NK-92 treated with Interleukin-12 subunit alpha and Interleukin-12 subunit beta, amount 100 ng/mL, for 24 hours (cell line): ENCODE measurements at places on chromosomes 7 and 10.

DNA sequence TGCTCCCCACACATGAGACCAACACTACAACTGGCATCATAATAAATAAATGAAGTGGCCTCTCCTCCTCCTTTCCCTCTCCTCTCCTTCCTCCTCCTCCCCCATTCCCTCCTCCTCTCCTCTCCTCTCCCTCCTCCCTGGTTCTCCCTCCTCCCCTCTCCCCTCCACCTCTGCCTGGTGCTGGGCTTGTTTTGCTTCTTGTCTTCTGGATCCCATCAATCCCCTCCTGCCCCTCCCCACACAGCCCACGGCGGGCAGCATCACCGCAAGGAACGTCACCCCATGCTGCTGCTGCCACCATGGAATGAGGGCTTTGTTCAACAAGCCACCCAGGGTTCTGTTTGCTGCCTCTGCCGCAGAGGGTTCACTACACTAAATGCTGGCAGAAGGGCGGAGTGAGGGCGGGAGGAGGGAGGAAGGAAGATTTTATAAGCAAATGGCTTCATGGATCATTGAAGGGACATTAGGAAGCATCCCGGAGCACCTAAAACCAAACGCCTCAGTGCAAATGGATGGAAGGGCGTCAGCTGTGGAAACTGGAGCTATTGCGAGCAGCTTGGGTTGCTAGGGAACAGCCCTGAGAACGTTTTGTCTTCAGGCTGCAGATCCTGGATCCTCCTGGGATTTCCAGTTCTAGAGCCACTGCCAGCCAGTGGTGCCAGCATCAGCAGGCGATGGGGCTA is 379.7 kb upstream of the ZMIZ1 start:
- no peak for DNase-seq

DNA sequence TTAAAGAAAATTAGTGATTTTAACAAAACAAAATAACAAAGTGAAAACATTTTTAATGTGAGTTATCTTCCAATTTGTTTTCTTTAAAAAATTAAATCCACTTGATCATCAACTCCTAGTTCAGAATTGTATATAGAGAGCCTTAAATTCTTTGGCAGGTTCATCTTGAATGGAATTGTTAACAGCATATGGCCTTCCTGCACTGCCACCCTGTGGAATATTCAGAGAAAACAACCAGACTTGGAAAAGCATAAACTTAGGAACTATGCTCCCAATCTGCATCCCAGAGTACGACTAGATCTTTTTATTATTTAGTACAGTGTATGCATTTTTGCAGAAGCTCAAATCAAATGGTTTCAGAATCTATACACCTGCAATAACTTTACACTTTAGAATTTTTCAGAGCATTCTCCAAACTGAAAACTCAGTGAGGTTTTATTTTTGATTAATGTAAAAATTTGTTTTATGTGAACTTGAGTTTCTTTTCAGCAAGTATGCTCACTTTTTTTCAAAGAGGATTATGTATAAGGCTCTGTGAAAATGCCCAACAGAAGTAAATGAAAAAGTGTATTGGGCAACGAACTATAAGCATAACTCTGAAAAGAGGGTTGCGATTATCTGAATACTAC is 44.9 kb upstream of the ANK3 start:
- no peak for DNase-seq

GRCh38 chr10:81594991-81595390 is 280.0 kb upstream of the NRG3 start:
- DNase-seq = no peak

GRCh38 chr7:116582164-116582732 is 57.4 kb downstream of the CAV1 start:
- DNase-seq = no peak

- peak; percentile 13 for DNase-seq
Observed at GRCh38 chr10:106705681-106706100, 458.8 kb downstream of the SORCS1 start.

DNA sequence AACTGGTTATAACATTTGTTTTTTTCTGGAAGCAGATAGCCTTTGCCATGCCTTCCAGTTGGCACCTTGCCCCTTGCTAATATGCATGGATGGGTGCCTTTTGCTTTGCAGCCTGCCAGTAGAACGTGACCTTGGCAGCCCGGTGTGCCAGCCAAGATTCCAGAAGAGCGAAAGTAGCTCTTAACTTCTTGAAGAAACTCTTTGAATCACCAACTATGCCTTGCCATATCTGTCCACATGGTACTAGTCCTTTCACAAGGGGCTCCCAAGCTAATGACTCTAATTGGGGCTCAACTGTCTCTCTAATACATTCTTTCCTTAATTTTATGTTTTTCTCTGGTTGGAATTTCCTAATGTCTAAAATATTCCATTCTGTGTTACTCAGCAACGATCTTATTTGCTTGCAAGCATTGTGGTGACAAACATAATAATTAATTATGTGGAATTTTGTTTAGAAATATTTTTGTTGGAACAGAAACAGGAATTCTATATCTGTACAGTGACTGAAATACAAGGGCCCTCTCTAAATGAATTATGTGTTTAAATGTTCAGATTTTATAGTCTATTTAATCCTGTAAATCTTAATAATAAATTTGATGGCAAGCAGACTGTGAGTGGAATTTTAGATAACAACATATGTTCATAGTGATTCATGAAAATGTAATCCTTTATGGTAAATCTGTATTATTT is 45.8 kb downstream of the HDAC9 start:
- DNase-seq = no peak

DNA sequence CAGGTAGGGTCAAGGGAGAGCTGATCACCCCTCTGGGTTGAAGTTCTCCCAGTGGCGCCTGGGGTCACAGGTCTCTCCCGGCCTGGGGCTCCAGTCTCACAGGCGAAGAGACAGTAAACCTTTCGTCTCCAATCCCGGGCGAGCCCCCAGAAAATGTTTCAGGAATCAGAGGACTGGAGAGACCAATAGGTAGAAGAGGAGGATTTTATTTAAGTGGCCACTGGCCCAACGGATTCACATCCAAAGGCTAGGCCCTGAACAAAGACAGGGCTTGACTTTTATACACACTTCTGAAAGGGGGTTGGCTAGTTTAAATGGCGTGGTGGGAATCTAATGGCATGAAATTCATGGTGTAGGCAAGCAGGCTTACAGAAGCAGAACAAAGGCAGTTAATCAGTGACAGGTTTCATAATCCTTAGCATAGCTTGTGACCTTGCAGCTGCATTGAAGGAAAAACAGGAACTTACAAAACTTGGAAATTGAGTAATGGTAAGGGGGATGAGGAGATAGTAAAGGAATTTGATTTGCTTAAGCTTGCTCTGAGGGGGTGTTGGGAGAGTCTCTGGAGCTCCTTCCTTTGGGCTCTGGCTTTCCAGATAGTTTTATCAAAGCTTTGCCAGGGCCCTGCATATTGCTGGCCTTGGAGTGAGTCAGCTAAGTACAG is 105.5 kb downstream of the TRIM24 start:
- no peak for DNase-seq

DNA sequence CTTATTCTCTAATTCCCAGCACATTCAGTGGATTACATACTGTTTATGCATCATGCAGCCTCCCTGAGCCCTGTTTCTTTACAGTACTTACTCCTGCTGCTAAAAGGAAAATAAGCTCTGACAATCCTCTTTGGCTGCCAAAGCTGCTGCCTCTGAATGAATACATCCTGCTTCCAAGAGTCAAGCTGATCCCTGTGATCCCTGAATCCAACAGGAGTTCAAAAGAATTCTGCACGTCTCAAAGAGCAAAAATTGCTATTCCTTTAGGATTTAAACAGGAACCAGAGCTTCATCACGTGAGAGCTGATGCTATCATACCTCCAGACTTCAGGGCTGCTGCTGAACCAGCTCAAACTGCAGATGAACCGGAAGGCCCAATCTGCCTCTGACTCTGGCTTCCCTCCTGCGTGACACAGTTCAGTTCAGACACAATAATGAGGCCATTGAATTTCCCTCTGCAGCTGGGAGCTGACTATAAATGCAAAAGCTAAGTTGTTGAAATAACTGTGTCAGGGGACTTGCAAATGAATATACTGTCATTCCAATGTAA is 851.0 kb upstream of the PHF14 start:
- DNase-seq = no peak

GRCh38 chr7:154504918-154505317 is 452.7 kb downstream of the DPP6 start:
- no peak for DNase-seq

DNA sequence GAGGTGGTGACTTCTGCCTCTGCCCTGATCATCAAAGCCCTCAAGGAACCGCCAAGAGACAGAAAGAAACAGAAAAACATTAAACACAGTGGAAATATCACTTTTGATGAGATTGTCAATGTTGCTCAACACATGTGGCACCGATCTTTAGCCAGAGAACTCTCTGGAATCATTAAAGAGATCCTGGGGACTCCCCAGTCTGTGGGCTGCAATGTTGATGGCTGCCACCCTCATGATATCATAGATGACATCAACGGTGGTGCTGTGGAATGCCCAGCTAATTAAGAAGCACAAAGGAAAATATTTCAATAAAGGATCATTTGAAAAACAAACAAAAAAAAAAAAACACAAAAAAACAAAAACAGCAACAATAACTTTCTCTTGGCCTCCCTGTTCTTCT is 59.5 kb upstream of the TOMM7 start:
- no peak for DNase-seq

DNA sequence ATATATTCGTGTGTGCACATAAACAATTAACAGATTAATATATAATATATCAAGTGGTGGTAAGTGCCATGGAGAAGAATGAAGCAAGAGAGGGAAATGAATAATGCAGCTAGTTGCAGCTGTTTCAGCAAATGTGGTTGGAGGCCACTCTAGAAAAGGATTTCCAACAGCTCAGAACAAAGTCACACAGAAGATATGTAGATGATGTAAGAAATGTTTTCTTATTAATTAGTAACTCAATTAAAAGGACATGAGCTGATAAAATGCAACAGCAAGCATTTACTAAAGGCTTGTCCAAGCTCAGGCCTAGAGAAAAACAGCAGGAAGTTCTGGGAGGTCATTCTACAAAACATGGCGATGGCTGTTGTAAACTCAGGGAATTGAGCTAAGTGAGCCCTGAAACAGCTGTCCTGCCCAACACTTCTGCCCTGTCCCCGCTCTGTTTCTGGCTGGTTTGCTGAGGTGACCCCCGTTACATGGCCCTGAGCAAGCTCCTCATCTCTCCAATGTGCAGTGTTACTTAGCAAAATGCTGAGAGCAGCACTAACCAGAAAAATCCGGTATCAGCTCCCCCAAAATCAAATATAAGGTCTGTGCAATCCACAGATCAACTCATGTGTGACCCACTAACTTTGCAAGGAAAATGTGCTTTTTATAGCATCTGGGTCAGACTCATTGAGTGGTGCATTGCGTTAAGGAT is 23.4 kb upstream of the C10orf67 start:
- no peak for DNase-seq

GRCh38 chr7:21767300-21767900 is 178.3 kb downstream of the CDCA7L start:
- peak; percentile 2 for DNase-seq

GRCh38 chr7:86648169-86648568 is 4.5 kb downstream of the GRM3 start:
- no peak for DNase-seq

DNA sequence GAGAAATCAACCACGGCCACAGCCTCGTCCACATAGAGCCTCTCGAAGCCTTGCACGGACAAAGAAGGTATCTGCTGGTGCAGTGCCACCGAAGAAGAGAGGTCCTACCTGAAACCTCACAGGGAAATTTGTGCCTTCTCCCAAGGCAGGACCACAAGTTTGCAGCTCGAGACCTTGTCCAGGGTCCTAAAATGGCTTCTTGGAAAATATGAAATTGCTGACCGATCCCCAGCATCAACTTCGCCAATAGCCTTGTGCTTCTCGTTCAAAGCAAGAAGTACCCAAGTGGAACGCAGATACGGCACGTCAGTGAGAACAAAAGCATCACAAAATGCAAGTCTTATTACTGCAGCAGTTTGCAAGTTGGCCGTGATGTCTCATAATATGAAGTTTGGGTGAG is 24.6 kb downstream of the PTPRN2 start:
- no peak for DNase-seq

DNA sequence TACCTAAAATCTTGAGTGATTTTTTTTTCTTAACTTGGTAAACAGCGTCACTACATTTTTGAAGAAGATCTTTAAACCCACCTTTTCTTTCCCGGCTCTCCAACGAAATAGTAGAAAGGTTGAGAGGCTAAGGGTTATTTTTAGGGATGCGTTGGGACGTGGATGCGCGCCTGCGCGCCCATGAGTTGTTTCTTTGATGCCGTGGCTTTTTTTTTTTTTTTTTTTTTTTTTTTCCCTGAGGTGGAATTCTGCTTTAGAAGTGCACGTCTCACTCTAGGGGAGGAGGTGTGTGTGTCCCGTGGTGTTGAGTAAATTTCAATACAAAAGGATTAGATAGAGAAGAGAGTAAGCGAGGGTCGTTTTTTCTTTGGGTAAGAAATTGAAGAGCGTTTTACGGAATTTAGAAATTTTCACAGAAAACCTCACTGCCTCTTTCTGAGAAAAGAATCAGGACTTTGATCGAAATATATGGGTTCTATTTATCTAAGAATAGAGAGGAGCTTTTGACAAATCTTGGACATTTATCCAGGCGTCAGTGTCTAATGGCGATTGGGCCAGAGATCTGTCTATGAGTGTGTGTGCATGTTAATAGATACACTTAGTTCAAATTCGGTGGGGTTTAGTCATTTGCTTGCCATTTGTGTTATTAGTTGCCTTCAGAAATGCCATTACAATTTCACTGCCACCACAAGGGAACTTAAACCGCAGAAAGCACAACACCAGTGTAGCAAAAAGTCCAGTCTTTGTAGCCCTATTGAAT is 1.2 kb upstream of the SP8 start:
- DNase-seq = no peak

DNA sequence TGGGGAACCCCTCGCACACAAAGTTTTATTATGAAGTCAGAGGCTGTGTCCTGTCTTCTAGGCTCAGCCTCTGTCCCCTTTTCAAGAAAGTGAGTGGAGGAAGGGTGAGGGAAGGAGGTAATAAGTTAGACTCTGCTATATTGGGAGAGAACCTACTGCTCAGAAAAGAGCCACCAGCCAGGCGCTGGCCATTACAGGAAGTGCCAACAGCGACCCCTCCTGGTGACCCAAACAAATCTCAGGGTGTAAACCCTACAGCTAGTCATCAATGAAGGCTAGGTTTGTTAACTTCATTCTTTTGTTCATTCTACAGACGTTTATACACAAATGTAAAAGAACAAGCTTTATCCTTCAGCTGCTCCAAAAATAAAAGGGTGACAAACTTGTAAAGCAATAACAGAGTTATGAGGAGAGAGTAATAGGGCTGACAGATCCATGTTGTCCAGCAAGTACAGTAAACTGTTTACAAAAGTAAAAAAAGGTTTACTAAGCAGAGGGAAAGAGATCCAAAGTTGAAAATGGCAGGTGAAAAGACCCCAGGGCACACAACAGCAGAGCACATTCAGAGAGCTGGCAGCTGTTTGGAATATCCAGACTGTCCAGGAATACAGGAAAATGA is 82.7 kb downstream of the FAM204A start:
- DNase-seq = peak; percentile 12

GRCh38 chr7:126783613-126784012 is 469.1 kb downstream of the GRM8 start:
- no peak for DNase-seq
